GM13976 (cell line): ENCODE measurements at places on chromosomes 1 and 21.

- DNase-seq = no peak
These were observed 9.4 kb downstream of the LAPTM5 start for GRCh38 chr1:30748098-30748698.

- DNase-seq = no peak
These were observed 4.8 kb downstream of the ENO1 start for GRCh38 chr1:8873506-8874229.

DNA sequence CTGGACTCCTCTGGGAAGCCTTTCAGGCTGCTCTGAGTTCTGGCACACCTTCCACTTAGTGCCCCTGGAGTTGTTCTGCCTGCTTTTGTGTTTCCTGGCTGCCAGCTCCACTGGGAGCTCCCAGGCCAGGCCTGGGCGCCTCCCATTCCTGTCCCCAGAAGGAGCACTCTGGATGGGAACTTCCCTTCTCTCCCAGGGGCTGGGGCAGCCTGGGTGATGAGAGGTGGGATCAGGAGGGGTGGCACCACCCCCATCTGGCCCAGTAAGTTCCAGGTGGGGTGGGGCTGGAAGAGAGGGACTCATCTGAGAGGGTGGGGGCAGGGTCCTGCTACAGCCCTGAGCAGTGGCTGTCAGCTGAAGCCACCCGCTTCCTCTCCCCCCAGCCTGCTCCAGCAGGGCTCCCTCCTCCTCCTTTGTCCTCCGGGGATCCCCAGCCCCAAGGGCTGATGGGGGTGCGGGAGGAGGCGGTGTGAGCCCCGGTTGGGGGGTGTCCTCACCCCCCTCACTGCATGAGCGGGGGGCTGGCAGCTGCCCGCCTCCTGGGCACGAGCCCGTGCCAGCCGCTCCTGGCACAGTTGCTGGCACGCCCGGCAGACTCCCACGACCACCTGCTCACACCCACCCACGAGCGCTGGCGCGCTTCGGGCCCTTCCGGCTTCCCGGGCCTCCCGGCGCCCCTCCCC lies 4.7 kb downstream of the FOXO6 start:
- DNase-seq = peak; percentile 82

- DNase-seq = no peak
These were observed 2.8 kb downstream of the MRTO4 start for GRCh38 chr1:19254416-19254815.

DNA sequence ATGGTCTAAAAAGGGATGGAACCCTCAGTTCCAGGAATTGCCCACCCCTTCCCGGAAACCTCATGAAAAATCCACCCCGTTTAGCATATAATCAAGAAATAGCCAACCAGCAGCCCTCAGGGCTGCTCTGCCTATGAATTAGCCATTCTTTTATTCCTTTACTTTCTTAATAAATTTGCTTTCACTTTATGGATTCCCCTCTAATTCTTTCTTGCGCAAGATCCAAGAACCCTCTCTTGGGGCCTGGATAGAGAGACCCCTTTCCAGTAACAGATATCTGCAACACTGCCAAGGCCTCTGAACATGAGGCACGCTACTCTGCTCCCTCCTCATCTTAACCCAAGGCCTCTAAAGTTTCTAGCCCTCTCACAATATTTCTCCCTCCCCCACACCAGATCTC lies 58.9 kb upstream of the POU2F1 start:
- no peak for DNase-seq

DNA sequence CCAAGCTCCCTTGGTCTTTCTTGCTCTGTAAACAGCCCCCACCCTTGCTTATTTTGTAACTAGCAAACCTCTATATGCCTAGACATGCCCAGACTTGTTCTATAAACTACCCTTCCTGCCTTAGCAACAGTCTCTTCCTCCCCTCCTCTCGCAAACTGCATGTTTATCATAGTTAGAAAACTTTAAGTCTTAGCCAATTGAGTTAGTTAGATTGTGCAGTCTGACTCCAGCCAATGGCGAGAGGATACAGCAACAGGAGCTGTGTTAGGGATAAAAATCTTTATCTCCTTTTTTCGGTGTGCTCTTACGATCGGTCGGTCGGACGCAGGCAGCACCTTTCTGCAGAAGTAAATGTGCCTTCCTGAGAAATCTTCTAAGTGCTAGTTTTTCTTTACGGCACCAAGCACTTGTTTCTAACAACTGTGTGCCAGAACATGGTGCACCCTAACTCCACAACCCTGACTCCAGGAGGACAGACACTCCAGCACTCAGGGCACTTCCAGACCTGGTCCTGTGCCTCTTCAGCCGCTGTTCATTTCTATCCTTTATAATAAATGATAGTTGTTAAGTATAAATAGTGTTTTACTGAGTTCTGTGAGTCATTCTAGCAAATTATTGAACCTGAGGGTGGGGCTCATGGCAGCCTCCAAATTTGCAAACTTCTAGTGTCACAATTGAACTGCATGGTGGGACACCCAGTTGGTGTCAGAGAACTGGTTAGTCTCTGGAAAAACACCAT lies 25.7 kb upstream of the GNG4 start:
- DNase-seq = no peak

DNA sequence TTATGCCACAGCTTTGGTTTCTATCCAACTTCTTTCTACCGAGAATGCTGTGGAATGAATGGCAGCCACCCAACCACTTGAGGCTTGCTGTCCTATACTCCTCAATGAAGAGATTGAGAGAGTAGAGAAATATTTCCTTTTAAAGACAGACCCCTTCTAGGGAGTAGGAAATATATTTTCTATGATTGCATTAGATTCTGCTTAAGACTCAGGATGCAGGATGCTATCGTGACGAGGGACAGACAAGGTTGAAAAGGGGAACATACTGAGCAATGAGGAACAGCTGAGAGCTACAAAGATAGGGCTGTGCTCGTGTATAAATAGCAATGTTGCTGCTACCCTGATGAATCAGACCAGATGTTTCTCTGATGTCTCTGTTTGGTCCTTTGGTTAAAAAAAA lies 7.1 kb upstream of the RASAL2 start:
- DNase-seq = no peak

GRCh38 chr1:182889997-182890396 lies 50.9 kb downstream of the DHX9 start:
- DNase-seq = no peak

GRCh38 chr1:74468982-74469603 lies 43.3 kb downstream of the LRRC53 start:
- DNase-seq = peak; percentile 32

DNA sequence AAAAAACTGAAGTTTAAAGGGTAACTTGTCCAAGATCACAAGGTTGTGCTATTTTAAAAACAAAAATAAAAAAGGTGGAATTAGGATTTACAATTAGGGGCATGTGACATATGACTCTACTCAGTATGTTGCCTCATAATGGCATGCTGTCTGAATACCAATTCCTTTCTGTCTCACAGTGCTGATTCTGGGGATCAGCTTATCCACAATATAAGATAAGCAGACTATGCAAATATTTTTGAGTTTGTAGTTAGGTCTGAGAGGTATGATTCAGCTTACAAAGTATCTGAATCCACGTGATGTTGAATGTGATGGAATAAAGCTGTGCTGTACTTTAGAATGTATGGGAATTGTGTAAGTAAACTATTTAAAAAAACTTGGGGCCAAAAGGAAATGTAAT lies 216.6 kb downstream of the HHIPL2 start:
- no peak for DNase-seq

GRCh38 chr1:225418598-225418997 lies 9.2 kb downstream of the LBR start:
- no peak for DNase-seq

DNA sequence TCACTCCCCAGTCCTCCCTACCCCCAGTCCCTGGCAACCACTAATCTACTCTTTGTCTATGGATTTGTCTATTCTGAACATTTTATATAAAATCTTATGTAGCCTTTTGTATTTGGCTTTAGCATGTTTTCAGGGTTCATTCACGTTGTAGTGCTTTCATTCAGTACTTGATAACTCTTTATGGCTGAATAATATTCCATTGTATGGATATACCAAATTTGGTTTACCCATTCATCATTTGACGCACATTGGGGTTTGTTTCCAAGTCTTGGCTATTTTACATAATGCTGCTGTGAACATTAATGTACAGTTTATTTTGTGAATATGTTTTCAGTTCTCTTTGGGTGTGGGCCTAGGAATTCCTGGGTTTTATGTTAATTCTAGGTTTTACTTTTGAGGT lies 2.6 kb downstream of the KDM1A start:
- DNase-seq = no peak

- no peak for DNase-seq
These were observed 47.0 kb upstream of the SDC3 start for GRCh38 chr1:30955448-30956015.

GRCh38 chr1:175548774-175549173 lies 194.6 kb downstream of the TNR start:
- DNase-seq = no peak

DNA sequence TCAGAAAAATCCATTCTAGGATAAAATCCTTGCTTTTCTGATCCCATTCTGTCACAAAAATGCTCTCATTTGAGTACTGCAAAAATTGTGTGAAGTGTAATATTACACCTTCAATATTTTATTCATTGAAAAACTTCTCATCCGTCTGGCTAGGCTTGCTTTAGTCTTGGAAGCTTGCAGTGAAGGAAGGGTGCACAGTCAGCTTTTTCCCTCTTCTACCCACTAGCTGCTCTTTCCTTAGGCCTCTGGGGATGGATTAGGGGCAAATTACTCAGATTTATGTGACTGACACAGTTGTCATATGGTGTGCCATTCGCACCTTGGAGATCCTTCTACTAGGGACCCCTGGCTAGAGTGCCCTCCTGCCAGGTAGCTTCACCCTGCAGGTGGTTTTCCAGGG lies 32.1 kb downstream of the OVAAL start:
- DNase-seq = no peak

DNA sequence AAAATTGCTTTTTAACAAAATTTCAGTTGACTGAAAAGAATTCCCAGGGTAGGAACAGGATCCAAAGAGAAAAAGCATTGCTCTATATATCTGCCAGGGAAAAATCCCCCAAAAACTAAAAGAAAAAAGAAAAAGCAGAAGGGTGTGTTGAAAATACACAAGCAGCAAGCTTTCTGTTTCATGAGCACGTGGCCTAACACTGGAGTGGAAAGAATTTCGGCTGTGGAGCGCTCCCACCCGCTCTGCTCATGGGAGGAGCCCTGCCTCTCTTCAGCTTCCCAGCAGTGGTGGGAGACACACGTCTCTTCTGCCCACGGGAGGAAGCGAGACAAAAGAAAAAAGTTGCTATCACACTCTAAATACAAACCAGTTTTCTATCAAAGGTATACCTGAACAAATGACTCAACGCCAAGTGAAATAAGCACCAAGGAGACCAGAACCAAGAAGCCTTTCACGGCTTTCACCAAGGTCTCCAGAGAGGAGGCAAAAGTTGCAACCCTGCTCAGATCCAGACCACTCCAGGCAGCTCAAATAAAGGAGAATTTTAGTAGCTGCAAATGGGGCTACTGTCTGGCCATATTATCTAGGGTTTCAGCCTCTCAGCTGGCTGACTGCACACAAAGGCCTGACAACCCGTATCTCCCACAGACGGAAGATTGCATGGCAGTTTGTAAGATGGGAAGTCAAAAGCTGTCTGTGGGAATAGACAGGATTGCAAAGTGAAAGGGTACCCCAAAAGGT lies 29.5 kb upstream of the ZNF496 start:
- no peak for DNase-seq

DNA sequence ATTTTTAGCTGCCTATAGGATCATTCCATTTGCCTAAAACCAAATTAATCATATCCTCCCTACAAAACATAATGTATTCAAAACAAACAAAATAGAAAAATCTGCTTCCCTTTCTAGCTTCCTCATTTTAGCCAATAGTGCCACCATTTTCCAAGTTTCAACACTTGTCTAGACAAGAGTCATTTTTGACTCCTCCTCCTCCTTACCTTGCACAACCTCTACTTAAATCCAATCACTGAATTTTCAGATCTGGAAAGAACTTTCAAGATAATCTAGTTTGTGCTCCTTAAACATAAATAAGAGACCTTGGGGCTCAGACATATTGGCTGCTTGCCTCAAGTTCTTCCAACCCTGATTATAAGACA lies 7.4 kb downstream of the STX6 start:
- no peak for DNase-seq

DNA sequence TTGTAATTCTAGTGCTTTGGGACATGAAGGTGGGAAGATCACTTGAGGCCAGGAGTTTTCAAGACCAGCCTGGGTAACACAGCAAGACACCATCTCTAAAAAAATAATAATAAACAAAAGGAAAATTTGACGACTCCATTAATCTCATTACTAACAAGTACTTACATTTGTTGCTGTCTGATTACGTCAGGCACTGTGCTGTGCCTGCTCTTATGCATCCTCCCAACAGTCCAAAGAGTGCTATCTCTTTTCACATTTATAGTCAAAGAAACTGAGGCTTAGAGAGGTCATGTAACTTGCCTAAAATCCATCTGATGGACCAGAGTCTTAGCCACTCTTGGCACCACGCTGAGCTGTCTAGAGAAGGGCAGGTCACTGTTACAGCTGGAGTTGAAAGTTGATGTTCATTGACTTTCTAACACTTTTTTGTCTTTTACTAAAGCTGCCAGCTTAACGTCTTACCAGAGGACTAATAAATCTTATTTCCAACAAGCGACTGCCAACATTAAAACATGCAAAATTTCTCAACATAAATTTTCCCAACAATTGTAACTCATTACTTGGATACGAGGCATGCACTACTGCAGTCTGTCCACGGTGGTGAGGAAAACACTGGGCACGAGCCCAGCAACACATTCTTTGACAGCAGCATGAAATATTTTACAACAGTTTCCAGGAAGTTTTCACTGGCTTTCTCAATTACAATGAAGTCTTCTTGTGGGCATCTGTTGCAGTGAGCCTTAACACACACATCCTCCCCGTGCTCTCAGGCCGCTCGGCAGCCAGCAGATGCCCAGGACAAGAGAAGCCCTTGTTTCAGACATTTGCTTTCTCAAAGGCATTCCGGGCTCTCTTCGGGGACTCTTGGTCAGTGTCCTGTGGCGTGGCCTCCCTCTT lies 262.9 kb upstream of the PROX1 start:
- DNase-seq = no peak

- no peak for DNase-seq
These were observed 371.6 kb downstream of the PRDM2 start for GRCh38 chr1:14071581-14071980.

GRCh38 chr1:91412371-91412770 lies 7.7 kb upstream of the HFM1 start:
- DNase-seq = no peak

- DNase-seq = no peak
These were observed 125.9 kb downstream of the HFM1 start for GRCh38 chr1:91278754-91279153.

GRCh38 chr21:46218906-46219590 lies 9.5 kb downstream of the LSS start:
- DNase-seq = peak; percentile 9

DNA sequence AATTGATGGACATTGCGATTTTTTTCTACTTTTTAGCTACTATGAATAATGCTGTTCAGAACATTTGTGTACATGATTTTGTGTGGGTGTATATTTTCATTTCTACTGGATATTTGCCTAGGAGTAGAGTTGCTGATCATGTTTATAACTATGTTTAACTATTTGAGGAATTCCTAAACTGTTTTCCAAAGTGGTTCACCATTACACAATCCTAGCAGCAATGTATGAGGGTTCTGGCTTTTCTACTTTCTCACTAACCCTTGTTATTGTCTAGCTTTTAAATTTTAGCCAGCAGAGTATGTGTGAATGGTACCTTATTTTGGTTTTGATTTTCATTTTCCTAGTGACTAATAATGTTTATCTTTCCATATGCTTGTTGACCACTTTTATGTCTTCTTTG lies 86.2 kb downstream of the ATG4C start:
- no peak for DNase-seq

- DNase-seq = no peak
These were observed 211.9 kb downstream of the NPHP4 start for GRCh38 chr1:5780324-5780716.

GRCh38 chr1:218476385-218476784 lies 131.2 kb downstream of the TGFB2 start:
- no peak for DNase-seq

- no peak for DNase-seq
These were observed 105.3 kb downstream of the DISP1 start for GRCh38 chr1:222920169-222920568.
